ENCODE measurements at places on chromosomes 4 and X.

GRCh38 chrX:76127341-76127740, 45.5 kb upstream of the PBDC1 start:
- no peak for DNase-seq

- DNase-seq = peak; percentile 63
Measured at GRCh38 chr4:107037199-107037584, 1.1 kb upstream of the DKK2 start.

DNA sequence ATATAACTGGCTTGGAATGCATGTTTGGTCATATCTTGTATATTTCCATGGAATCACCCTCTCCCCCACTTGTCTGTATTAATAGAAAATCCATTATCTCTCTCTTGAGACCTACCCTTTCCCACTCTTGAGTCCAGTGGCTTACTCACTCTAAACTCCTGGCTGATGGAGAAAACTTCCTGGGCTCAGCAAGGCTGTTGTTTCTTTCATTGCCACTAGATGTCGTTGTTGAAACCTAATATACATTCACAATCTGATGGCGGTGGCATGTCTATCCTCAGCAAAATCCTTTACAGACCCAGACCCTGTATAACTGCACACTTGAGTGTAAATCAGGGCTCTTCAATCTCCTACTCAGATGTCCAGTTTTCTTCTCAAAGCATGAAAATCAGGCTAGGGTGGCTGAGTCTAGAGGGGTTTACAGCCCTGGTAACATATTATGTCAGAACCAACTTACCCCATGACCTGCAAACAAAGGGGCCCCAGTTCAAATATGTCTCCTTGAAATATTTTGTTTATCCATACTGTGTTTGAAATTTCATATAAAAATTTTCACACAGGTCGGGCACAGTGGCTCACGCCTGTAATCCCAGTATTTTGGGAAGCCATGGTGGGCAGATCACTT, 70.0 kb upstream of the FAM241A start:
- DNase-seq = peak; percentile 64

- DNase-seq = no peak
Measured at GRCh38 chrX:98480606-98481005, 1596.9 kb downstream of the RPA4 start.

DNA sequence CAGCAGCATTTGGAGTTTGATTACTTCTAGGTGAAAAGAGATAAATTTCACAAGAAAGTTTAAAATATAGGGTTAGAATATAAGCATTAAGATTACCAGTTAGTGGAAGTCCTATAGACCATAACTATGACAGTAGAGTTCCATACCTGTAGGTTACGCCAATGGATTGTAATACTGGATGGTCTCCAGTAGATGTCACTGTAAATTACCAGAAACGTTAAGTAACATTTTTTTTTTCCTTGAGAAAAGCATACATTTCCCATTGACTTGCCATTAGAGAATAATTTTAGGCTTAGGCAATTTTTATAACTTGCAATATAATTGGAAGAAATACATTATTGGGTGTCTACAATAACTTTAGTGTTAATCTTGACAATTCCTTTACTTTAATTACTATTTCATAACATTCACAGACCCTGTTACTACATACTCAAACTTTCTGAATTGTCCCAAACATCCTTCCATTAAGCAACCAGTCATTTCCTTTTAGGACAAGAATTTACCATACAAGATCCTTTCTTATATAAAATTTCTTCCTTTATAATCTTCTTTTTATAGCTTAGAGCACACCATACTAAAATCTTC, 304.1 kb upstream of the TECRL start:
- DNase-seq = no peak

DNA sequence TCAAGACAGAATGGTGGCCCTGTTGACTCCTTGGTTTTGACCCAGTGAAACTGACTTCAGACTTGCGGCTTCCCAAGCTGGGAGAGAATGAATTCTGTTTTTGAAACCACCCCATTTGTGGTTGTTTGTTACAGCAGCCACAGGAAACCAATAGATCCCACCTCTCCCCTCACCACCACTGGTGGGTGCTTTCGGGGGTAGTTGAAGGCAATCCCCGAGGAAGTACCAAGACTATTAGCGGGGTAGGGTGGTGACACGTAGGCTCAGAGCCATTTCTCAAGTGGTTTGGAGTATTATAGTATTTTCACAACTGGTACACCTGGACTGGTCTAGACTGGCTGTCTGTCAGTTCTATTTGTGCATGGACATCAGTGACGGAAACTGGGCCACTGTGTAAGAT, 189.1 kb upstream of the RBPJ start:
- no peak for DNase-seq

DNA sequence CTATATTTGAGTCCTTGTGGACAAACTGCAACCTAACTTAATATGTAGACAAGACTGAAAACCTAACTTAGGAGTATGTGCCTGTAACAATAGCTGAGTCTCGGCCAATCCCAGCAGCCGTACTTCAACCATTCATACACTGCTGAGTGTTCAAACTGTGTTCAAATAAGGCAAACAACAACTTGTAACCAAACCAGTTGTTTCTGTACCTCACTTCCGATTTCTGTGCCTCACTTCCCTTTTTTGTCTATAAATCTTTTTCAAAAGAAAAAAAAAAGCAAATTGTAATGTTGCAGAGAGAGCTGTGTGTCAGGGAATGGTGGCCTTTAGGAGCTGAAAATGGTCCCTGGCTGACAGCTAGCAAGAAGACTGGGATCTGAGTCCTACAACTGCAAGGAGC, 46.0 kb downstream of the GEMIN8 start:
- DNase-seq = no peak

GRCh38 chrX:17828171-17828570, 32.9 kb downstream of the RAI2 start:
- DNase-seq = no peak

GRCh38 chrX:132365490-132365889, 123.3 kb downstream of the MBNL3 start:
- no peak for DNase-seq

DNA sequence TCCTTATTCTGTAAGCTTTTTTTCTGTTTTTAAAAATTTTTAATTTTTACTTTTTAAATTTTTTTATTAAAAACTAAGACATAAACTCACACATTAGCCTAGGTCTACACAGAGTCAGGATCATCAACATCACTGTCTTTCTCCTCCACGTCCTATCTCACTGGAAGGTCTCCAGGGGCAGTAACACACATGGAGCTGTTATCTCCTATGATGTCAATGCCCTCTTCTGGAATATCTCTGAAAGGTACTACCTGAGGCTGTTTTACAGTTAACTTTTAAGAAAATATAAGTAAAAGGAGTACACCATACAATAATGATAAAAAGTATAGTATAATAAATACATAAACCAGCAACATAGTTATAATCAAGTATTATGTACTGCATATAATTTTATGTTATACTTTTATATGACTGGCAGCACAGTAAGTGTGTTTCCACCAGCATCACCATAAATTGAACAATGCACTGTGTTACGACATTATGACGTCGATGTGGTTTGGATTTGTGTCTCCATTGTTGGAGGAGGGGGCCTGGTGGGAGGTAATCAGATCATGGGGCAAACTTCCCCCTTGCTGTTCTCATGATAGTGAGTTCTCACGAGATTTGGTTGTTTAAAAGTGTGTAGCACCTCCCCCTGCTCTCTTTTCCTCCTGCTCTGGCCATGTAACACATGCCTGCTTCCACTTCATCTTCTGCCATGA, 21.3 kb downstream of the IL15 start:
- DNase-seq = no peak

DNA sequence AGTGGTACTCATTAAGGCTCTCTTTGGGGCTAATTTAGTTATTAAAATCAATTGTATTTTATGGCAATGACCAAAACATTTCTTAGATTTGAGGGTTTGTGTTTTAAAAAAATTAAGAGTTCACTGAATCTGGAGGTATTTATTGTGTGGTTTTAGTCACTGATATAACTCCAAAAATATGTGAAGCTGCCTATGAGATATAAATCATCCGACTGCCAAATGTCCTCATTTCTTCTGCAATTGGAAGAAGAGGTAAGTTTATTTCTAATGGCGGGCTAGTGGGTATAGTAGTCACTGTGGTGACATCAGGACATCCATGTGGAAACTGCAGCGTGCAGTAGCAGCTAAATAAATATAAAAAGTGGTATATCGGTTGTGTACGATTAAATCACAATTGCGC, 205.5 kb downstream of the MID1 start:
- no peak for DNase-seq

DNA sequence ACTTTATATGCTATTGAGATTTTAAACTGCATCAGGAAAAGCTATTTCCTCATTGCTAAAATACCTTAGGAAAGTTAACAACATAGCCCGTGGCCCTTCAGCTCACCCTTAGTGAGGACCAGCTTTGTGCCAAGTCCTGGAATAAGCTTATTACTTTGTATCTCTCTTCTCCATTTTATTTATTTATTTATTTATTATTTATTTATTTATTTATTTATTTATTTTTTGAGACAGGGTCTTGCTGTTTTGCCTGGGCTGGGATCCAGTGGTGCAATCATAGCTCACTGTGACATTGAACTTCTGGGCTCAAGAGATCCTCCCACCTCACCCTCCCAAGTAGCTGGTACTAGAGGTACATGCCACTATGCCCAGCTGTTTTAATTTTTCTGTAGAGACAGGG, 6.3 kb downstream of the RHOXF1 start:
- DNase-seq = no peak

GRCh38 chr4:184165291-184165690, 52.4 kb downstream of the ENPP6 start:
- DNase-seq = peak; percentile 32

GRCh38 chr4:12674184-12674583, 810.0 kb downstream of the RAB28 start:
- no peak for DNase-seq

GRCh38 chr4:12144051-12144450, 715.4 kb upstream of the HS3ST1 start:
- no peak for DNase-seq

- DNase-seq = no peak
Measured at GRCh38 chr4:659851-660250, 14.2 kb downstream of the ATP5ME start.

- no peak for DNase-seq
Measured at GRCh38 chr4:92101737-92102172, 202.0 kb upstream of the GRID2 start.

- DNase-seq = no peak
Measured at GRCh38 chr4:169258141-169258540, 12.6 kb downstream of the SH3RF1 start.

DNA sequence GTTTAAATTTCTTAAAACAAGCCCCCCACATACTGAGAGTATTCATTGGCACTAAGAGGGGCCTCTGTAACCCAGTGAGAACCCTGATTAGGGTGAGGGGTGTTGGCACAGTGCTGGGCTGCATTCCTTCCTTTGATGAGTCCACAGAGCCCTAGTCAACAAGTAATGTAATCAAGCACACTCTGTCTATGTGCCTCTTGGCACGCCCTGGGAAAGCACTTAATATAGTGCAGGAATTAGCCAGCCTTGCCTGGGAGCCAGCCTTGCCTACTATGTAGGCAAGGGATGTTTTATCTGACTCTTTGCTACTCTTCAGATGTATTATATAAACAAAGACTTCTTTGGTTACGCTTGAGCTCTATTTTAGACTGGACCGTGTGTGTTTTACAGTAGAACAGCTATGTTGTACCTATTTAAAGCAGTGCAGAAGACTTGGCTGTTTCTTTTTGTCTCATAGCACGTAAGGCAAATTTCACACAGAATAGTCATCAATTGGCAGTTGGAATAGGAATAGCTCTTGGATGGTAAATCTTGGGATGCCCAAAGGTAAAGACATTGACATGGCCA, 64.3 kb downstream of the FRAS1 start:
- DNase-seq = no peak

DNA sequence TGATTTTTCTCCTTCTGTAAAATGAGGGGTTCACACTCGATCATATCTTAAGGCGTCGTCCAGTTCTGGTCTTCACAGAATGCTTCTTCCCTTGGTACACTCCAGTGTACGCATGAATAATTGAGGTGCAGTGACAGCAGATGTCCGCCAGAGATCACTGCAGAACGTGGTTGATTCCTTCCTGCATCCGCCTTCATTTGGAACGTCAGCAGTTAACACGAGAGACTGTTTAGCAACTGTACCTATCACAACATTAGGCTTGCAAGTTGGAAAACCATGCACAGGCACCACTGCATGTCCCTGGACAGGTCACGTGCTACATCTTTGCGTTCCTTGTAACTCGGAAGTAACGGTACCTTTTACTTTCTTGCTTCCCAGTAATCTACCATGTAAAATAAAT, 66.0 kb upstream of the GEMIN8 start:
- no peak for DNase-seq

- DNase-seq = no peak
Measured at GRCh38 chr4:1788254-1788973, 4.7 kb upstream of the FGFR3 start.

DNA sequence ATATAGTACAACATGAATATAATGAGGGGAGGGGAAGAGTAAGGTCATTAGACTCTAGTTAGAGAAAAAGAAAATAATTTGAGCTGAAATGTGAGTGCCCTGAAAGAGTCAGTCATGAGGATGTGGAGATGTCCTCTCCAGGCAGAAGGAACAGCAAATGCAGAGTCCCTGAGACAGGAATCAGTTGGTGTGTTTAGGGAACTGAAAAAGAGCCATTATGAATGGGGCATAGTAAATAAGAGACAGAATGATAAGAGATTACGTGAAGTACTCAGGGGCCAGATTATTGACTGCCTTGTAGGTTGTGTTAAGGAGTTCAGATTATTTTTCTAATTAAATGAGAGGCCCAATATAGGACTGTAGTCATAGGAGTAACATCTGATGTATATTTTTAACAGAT, 147.0 kb downstream of the PDLIM5 start:
- DNase-seq = no peak

GRCh38 chr4:8613421-8614364, 21.1 kb downstream of the CPZ start:
- no peak for DNase-seq

DNA sequence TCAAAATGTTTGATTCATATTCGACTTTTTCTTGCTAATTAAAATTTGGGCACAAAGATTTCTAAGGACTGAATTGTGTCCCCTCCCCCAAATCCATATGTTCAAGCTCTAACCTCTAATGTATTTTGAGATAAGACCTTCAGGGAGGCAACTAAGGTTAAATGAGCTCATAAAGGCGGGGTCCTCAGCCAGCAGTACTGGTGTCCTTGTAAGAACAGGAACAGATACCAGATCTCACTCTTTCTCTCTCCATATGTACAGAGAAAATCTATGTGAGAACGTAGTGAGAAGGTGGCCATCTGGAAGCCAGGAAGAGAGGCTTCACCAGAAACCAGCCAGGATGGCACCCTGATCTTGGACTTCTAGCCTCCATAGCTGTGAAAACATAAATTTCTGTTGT, 116.9 kb downstream of the VEGFC start:
- DNase-seq = peak; percentile 65

DNA sequence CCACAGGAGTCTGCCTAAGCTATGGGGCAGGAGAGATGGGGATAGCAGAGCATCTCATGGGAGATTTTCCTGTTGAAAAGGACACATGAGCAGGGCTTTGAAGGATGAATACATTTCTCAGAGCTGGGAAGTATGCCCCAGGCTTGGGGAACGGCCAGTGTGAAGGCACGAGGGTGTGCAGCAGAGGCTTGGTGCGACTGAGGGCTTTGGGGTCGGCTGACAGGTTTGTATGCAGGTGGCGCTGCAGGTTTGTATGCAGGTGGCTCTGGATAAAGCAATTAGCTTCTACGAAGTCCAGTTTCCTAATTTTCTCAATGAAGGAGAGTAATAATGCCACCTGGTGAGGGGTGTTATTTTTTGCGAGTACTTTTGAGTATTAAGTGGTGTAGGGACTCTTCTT, 6.8 kb upstream of the KIAA0232 start:
- no peak for DNase-seq

Data from NCI-H526 (cell line).